ENCODE measurements at places on chromosomes 13 and 19.

GRCh38 chr13:51286135-51287002 is 53.1 kb upstream of the SERPINE3 start:
- peak; percentile 3 for DNase-seq

DNA sequence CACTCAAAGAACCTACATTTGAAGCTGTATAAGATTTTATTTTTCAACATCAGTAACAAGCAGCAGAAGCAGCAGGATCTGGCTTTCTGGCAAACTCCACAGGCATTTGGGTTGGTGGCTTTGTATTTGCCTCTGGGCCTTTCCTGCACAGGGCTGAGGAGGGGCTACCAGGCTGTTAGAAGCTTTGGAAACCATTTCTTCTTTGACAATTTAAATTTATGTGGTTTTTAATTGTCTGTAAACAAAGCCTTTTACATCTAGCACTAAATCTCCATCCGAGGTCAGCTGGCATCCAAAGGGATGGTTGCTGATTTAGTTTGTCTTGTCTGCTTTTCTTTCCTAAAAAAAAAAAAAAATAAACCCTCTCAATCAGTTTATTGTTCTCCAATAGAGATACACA is 127.5 kb upstream of the OBI1 start:
- no peak for DNase-seq

DNA sequence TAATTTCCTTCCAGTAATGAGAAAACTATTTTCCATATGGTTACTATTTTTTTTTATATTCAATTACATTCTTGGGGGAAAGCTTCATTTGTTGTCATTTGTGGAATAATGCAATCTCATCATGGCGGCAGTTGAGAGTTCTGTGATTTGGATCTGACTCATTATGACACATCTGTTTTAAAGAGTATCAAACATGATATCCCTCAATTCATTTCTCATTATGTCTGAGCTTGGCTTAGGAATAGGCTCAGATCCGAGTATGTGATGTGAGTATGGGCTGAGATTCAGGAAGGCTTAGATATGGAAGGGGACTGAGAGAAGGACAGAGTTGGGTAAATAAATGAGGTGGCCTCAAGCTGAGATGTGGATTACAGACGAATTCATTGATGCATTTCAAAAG is 64.4 kb downstream of the POSTN start:
- peak; percentile 78 for DNase-seq

DNA sequence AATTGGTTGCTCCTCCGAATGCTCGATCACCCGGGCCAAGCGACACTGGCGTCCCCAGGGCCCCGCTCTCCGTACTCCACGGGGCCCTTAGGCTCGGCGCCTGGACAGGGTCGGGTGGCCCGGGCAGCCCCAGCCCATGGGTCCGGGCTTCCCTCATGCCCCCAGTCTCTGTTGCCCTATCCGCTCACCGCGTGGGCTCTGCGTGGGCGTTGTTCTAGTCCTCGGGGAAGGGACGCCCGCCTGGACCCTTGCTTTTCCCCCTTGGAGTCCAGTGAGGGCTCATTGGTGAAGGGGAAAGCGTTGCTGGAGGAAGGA is 1.3 kb downstream of the TDRD12 start:
- no peak for DNase-seq

DNA sequence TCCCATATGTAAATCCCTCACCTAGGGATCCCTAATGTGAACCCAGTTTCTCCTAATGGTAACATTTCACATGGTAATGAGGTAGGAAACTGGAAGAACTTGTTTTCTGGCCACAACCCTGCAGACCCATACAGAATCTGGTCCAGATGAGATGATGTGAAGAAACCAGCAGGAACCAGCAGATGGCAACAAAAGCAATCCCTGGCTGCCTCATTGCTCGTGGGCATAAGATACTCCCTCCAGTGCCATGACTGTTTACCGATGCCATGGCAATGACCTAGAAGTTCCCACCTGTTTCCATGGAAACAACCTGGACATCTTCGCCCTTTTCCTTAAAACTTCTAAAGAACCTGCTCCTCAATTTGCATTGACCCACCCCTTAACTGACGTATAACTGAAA is 1.4 kb upstream of the CD209 start:
- no peak for DNase-seq

- peak; percentile 46 for DNase-seq
Measured at GRCh38 chr13:100673713-100674571, 653 bp downstream of the TMTC4 start.

GRCh38 chr19:18137242-18137641 is 15.7 kb upstream of the PIK3R2 start:
- no peak for DNase-seq

- DNase-seq: no peak
Measured at GRCh38 chr19:38721979-38722773, 22.1 kb downstream of the CAPN12 start.

DNA sequence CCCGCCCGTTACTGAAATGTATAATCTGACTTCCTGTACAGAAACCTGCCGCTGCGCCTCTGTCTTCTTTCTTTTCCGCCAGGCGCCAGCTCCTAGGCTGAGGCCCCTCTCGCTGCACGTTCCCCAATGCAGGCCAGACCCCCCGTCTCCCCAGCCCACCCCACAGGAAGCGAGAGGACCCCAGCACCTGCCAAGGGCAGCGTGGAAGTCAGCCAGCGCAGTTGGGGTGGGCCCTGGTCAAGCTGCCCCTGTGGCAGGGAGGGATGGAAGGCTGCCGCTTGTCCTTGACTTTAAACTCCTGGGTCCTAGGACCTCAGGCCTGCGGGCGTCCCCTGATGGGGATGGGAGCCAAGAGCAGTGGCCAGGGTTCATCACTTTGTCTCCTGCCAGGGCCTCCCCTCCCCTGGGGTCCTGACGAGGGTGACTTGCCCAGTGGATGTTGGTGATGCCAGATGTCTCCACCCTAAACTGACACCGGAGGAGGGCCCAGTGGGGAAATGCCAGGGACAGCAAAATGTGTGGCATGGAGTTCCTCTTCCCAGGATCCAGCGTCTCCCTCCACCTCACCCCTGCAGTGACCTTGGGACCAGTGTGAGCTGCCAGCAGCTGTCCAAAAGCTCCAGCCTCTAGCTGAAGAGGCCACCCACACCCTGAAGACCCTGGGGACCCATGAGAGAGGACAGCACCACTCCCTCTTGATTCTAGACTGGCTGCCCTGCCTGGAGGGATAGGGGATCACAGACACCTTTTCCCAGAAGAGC is 8.5 kb upstream of the MARCHF2 start:
- DNase-seq: no peak

DNA sequence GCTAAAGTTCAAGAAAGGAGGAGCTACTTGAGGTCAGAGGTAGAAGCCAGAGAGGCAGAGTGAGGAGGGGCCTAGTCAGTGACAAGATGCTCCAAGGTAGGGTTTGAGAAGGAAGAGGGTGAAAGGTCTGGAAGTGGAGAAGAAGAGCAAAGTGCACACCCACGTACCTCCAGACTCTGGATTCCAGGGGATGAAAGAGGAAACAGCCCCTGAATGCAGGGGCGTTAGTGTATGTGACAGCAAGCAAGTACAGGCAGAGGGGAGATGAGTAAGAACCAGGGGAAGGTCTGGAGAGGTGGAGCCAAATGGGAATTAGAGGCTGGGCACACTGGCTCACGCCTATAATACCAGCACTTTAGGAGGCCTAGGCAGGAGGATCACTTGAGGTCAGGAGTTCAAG is 8.7 kb downstream of the RPS28 start:
- no peak for DNase-seq

- DNase-seq: no peak
Measured at GRCh38 chr19:35487656-35488182, 2.5 kb downstream of the KRTDAP start.

GRCh38 chr13:75635101-75635827 is 866 bp upstream of the LMO7 start:
- no peak for DNase-seq

DNA sequence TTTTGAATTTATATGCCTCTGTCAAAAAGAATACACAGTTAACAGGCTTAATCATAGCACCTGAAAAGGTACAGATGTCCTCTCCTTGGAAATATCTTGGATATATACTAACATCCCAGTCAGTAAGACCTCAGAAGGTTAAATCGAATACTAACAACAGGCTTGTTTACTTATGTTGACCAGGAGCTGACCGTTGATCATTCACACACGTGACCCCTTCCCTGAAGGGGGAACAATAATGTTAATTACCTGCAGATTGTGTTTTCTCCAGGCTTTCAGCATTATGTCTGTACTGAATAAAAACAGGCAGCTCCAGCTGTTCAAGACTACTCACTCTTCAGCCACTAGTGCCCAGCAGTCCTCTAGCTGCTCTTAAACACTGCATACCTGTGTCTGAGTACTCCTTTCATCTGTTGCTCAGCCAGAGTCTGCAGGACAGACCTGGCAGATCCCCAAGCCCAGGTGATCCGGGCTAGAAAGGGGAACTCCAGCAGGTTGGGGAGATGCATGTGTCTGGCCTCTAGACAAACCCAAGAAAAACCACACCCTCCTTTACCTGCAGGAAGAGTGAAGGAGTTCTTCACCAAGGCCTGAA is 163.9 kb downstream of the RNF17 start:
- no peak for DNase-seq

- DNase-seq: no peak
Measured at GRCh38 chr13:32881777-32882145, 134.5 kb upstream of the KL start.

DNA sequence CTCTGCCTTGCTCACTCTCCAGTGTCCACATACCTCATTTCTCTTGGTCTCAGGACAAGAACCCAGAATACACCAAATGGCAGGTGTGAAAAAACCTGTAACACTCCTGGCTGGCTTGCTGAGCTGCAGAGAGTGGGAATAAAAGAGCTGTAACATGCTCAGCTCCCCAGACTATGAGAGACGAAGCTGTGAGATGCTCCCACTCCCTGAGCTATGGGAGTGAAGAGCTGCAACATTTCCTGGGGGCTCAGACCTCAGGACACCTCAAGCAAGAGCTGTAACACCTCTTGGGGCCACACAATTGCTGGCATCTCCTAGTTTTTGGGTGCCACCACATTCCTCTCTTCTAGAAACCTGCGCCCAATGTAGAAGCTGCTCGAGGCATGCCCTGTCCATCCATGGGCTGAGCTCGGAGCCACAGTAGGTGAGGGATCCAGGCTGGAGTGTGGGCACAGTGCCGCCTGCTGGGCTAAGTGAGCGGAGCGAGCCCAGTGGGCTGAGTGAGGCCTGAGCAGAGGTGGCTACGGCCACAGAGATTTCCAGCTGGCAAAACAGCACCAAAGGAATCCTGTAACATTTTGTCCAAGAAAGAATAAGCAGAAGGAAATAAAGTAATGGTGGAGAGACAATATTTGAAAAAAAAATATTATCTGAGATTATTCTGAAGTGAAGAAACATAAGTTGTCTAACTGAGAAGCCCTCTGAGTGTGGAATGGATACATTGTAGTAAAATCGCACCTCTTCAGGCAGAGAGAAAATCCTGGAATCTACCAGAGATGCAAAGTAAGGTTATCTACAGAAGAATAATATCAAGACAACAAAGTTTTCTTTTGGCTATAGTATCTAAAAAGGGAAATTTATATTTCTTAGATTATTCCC is 186.2 kb upstream of the PCDH9 start:
- DNase-seq: no peak

GRCh38 chr19:34493649-34494044 is 12.1 kb downstream of the WTIP start:
- no peak for DNase-seq

DNA sequence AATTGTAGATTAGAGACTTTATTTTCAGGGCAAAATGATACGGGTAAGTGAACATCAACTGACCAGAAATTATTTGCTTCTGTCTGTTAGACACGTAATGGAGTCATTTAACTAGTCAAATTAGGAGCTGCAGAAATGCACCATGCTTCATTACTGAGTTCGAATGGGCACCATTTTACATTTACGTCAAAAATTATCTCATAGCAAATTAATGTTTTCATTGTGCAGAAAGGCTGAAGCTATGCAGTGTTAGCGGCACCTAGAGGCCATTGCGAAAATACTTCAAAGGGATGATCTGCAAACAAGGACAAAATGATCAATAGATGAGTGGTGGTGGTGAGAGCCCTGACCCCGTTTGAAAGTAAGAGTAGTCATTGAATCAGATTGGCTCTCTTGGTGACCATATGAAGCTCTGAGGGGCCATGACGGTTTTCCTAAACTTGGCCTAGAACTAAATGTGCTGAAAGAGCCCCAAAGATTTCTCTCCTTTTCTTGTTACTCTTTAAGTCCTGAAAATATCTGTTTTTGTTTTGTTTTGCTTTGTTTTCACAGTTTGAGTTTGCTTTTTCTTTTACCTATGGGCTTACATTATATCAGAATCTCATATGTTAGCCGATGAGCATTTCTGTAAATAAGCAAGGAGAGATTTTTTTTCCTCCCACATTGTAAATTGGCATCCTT is 277.9 kb downstream of the ZNF536 start:
- no peak for DNase-seq

DNA sequence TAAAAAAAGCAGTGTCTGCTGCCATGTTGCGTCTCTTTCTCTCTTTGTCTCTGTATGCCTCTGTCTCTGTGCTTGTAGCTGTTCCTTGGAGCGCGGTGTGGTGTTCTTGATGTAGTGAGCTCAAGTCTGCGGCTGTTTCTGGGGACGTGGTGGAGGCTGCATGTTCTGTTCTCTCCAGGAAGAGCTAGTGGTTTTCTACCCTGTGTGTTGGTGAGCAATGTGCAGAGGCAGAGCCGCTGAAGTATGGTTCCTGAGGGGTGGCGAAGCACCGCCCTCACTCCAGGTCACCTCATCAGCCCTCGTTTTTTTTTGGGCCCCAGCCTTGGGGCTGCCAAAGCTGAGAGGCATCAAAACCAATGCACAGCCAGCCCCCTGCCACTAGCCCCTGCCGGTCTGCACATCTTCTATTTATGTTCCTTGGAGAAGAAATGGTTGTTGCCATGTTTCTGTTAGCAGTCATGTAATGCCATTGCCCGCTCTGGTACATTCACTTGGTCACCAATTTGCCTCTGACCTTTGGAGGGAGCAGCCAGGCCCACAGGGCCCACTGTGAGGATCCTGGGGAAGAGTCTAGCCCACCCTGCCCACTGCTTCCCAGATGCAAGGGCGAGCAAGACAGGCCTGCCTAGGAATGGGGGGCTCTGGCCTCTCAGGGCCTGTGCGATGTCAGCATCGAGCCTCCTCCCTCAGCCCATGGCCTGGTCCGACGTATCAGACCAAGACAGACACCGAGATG is 7.2 kb downstream of the HNRNPL start:
- no peak for DNase-seq

GRCh38 chr19:51333836-51334460 is 8.0 kb downstream of the VSIG10L start:
- no peak for DNase-seq

DNA sequence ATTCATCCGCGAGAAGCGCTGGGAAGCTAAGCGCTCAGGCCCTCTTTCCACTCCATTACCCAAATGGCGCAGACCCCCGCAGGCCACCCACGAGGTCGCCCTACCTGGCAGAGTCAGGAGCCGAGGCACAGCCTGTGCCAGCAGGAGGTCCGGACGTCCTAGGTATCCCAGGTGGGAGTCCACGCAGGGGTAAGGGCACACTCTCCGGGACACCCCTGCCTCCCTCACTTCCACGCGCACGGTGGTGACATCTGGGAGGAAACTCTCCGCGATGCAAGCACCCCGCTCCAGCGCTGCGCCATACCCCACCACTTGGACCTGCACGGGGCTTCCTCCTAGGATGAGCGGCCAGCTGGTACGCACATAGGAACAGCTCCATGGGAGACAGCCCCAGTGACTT is 95.1 kb upstream of the ARHGEF7 start:
- no peak for DNase-seq

Data from fibroblast of skin of left biceps (primary cell).